AG08395 (cell line): ENCODE measurements at places on chromosomes 11 and 22.

DNA sequence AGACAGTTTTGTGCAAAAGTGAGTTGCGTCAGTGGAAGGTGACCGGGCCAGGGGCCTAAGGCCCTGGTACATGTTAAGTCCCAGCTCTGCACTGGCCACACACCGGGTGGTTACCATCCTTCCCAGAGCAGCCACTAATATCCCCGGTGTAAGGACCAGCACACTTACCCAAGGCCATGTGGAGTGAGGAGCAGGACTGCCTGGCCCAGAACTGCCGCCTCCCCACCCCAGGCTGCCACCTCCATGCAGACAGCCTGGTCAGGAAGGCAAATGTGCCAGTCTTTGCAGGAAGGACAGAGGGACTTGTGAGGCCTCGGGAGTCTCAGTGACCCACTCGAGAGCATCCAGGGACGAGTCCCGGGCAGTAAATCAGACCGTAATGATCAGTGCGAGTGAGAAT is 102.9 kb downstream of the MORC2 start:
- DNase-seq: no peak

GRCh38 chr22:42920101-42920820 is 63.2 kb upstream of the ARFGAP3 start:
- DNase-seq: peak; percentile 74

DNA sequence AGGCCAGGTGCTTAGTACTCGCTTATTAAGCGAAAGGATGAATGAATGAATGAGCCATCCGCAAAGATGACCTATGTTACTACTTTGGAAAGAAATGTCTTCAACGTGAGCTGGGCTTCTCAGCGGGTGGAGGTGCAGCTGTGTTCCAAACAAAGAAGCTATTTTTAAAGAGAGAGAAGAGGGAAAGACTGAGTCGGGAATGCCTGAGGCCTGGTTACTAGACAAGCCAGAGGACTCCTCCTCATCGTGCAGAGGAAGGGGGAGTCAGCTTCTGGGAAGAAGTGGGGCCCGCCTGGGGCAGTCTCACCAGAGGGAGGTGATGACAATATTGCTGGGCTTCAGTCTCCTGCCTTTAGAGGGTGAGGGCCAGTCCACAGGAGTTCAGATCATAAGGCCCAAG is 30.4 kb upstream of the CD5 start:
- no peak for DNase-seq

- no peak for DNase-seq
Observed at GRCh38 chr11:118168751-118169150, 7.7 kb downstream of the SCN2B start.

DNA sequence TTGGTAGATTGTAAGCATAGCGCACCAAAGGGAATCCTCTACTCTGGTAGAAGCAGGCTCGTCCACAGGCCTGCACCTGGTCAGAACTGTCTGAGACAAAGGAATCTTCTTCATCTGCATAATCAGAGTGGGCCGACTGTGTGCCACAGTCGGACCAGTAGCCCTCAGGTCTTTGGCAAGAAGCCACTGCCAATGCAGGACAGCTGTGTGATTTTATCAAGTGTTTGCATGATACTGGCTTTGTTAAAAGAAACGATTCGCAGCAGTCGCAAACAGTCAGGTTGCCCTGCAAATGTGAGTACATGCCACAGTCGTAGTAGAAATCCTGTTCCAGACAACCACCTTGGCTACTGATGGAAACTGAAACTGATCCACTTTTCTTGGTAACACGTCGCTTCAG is 4.9 kb upstream of the CCDC34 start:
- DNase-seq: no peak

- DNase-seq: no peak
Observed at GRCh38 chr22:45218976-45219375, 21.7 kb downstream of the KIAA0930 start.

DNA sequence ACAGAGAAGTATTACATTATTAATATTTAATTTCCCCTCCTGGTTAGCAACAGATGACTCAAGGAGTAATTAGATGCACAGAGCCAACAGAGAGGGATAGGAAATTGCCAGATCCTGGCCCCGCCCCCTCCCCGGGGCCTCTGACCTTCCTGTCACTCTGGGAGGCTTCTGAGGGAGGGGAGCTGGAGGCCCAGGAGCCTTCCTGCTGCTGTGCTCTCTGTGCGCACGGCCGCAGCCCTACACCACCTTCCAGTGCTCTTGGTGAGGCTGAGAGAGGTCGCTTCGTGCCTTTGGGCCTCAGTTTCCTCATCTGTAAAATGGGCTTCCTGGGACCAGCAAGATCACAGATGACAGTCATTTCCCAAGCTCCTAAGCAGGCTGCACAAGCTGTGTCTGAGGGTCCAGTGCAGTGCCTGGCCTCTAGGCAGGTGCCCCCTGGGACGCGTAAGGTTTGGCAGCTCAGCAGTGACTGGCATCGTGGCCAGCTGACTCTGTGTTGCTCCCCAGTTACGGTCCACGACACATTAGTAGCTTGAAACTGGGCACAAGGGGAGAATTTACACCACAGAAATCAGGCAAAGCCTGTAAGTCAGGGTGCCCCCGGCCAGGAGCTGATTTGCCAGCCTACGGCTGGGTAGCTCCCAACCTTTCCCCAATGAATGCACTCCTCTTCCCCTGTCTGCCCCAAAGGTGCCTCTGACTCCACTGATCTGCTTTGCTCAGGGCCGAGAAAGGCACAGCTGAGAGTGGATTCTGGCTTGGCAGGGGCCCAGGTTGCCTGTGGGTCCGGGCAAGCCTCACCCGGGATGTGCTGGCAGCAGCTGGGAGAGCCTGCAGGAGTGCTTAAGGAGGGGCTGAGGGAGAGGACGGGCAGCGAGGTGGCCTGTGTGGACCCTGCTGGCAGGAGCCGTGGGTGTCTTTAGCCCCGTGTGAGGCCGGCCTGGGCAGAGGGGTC is 2.3 kb downstream of the ADORA2A start:
- no peak for DNase-seq

- no peak for DNase-seq
Observed at GRCh38 chr11:1279674-1280055, 29.8 kb downstream of the TOLLIP start.

DNA sequence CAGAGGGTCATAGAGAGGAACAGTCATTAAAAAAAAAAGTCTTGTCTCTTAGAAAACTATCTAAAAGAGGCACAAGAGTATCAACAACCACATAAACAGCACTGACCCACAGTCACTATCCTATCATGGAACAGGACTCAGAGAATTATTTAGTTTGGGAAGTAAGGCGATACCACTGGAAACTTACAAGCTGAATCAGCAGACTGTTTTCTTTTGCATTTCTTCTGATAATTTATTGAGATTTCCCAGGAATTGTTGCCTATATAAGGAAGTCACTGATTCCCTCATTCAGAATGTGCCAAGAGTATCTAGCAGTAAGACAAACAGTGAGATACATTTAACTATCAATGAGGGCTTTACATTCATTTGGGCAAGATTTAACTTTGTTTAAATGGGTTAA is 304.1 kb downstream of the GUCY1A2 start:
- no peak for DNase-seq

DNA sequence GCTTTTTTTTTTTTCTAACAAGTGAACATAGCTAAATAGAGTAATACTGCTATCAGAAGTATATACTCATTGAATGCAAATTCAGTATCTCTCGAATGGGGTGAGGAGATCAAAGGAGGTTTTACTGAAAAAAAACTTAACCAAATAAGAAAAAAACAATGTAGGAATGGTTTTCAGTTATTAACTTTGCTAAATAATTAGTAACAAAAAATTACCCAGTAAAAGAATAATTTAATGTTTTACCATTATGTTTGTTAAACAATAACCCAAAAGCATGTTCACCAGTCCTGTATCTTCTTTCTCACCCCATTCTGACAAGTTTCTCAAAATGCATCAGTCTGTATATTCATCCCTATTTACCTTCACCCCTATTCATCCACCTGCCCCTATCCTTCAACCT is 22.6 kb upstream of the CTSC start:
- no peak for DNase-seq

DNA sequence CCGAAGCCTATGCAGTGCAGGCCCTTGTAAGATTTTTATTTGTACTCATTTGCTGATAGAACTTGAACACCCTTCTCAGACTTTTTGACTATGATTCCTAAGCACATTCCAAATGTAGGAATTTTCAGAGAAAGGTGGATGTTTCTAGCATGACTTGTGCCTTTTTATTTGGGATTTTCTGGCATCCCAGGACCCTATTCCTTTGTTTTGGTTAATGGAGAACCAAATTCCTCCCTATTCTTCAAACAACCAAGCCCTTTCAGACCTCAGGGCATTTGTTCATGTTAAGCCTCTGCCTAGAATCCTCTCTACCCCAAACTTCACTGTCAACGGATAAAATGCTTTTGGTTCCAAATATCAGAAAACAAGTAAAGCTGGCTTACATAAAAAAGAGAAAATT is 371.1 kb downstream of the DDX10 start:
- DNase-seq: no peak

DNA sequence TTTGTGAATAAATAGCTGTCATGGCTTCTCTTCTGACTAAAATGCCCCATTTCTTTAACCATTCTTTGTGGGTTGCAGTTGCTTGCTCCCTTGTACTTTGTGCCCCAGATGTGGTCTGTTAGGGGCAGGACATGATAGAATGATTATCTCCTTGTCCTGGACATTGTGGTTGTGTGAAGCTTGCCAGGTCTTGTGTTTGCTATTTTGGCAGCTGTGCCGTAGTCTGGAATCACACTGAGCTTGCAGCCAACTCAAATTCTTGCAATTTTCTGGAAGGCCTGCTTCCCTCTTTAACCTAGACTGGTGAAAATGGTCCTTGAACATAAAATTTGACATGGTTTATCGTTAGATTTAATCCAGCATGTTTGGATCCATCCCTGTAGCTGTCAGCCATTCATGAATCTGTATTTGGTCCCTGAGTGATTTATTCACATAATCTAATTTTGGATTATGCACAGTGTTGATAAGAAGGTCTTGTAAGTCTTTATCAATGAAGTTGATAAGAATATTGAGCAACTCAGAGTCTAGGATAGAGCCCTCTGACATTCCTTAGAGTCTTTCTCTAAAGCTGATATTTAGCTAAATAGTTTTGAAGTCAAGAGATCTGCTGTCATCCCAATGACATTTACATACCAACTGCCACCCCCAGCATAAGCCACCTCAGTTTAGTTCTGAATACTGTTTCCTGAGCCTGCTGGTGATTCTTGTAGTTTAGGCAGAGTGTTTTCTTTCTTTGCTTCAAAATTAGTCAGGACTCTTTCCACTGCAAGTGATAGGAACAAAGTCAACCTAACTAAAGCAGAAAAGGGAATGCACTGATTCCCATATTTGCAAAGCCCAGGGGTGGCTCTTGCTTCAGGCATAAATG is 9.8 kb downstream of the SPON1 start:
- peak; percentile 69 for DNase-seq

DNA sequence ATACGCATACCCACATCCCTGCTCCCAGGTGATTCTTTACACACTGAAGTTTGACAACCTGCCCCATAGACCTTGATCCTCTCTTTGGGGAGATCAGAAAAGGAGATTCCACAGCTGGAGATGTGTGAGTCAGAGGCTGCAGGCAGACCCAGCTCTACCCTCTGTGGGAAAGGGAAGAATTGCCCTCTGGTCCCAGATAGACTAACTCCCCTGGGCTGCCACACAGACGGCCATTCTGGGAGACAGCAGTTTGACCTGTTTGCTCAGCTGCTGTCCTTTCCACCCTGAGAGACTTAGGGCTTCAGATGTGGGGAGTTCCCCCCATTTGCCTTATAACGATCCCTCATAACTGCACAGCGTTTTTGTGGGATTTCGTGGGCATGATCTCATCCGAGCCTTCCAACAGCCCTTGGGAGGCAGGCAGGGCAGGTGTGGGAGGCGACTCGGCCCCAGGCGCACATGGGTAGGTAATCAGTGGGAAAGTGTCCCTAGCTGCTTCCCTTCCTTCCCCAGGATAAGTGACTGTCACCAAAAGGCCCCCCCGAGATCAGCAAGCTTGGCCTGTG is 14.1 kb downstream of the FAM83F start:
- peak; percentile 24 for DNase-seq

GRCh38 chr11:119684361-119685110 is 44.5 kb downstream of the NECTIN1 start:
- DNase-seq: peak; percentile 76

DNA sequence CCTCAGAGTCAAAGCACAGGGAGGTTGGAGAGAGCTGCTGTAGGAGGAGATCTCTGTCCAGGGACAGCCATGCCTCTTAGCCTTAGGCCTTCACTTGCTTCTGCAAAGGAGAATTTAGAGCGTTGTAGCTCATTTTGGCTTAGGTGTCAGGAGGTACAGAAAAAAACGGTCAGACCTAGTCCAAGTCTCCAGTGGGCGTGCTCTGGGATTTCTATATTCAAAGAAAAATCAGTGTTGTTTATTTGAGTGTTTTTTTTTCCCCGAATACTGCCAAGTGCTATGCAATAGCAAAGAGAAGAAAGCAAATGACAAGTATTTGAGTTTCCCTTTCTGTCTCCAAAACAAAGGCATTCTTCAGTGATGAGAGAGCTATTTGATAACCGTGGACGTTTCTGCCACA is 22.7 kb upstream of the OPCML start:
- DNase-seq: no peak

- no peak for DNase-seq
Observed at GRCh38 chr11:127898422-127899365, 688.7 kb downstream of the ETS1 start.

GRCh38 chr11:9851366-9851765 is 187.5 kb downstream of the SWAP70 start:
- no peak for DNase-seq
